ENCODE measurements at places on chromosomes 6 and 20.

GRCh38 chr20:11965602-11966001, 47.9 kb downstream of the BTBD3 start:
- no peak for DNase-seq

DNA sequence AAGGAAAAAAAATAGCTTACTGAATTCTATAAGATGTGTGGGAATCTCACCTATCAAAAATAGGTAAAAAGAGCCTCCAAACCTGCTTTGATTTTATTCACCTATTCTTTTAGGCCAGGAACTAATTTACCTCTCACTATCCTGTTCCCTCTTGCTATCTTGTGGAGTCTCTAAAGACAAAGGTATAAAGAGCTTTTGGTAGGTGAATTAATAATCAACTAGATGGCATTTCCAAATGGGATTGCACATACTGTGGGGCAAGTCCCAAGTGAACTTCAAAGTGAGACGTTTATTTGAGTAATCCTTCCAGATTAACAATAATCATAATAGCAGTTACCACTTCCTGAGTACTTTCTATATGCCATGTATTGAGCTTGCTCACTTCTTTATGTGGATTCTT, 2.8 kb downstream of the FAM8A1 start:
- no peak for DNase-seq

DNA sequence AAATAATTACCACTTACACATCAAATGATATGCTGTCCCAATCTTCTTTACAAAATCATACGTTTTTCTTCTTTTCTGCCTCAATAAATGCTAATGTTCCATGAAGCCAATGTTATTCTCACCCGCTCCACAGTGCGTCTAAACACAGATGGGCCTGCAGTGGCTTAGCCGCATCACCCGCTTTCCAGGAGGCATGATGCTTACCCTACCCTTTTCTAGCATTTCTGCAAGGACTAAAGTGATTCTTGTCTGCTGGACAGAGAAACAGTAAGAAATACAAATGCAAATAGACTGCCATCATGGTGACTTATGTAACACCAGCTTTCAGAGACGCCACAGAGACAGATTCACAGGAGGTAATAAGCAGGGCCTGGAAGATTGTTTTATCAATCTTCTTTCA, 104.4 kb downstream of the RNASET2 start:
- DNase-seq, result no peak

GRCh38 chr6:75285283-75285639, 669 bp upstream of the TMEM30A start:
- no peak for DNase-seq

DNA sequence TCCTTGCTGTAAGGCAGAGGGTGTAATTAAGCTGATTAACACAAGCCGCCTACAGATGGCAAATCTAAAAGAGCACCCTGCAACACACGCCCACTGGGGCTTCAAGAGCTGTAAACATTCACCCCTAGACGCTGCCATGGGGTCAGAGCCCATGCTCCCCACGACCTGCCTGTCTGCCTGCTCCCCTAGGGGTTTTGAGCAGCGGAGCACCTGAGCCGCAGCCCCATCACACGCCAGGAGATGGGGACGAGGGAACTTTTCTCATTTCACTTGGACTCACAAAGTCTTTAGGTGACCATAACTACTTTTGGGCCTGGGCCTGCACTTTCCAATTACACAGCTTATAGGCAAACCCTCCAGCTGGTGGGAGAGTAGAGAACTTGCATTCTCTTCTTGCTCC, 99.0 kb upstream of the SOX4 start:
- DNase-seq, result no peak

DNA sequence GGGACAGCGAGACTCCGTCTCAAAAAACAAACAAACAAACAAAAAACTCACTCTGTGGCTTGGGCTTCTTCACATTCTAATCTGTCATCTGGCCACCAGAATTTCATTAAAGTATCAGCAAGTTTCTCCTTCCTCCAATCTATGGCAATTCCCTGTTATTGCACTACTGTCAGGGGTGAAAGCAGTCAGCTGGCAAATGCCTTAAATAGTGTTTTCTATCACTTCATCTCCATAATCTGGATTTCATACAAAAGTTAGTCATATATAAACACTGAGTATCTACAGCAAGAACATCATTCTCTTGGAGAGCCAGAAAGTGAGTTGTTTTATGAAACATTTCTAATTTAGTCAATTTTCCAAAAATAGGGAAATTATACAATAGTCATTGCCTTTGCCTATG, 56.1 kb downstream of the PHACTR3 start:
- DNase-seq, result no peak

DNA sequence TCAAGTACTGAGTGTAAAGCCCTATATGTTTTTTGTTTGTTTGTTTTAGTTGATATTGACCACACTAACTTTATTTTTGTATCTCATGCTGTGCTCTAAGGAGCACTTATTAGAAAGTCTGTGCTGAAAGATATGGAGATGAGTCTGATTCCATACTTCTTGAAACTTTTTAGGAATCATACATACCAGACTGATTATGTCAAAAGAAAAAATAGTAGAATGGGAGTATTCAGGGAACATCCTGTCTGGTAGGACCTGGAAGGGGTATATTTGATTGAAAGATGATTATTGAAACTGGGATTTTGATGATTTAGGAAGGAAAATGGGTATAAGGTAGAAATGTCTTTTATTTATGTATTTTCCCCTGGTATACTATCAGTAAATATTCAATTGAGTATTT, 111.4 kb downstream of the QKI start:
- no peak for DNase-seq

GRCh38 chr6:158978757-158979156, 21.2 kb downstream of the RSPH3 start:
- no peak for DNase-seq

GRCh38 chr6:106117579-106117978, 31.4 kb downstream of the PRDM1 start:
- DNase-seq, result peak; percentile 80

DNA sequence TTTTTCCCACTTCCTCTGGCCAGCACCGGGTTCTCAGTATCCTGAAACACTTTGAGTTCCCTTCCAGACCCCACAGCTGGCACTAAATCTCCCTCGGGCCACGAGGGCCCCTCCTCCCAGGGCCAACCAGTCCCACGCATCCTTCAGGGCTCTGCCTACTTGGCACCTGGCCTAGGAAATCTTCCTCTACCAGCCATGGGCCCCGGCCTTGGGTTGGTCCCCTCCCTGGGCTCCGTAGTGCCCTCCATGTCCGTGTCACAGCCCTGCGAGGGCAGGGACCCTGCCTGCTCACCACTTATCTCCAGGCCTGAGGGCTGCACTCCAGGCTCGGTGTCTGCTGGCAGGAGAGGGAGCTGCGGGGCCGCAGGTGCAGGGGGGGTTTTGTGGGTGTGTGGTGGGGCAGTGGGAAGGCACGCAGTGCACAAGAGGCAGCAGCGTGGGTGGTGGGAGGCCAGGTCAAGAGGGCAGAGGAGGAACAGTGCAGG, 48.8 kb upstream of the CDH22 start:
- no peak for DNase-seq

All from natural killer cell treated with Interleukin-12 subunit alpha and Interleukin-12 subunit beta and Interleukin-15 and Interleukin-18, amount 100 ng/mL, for 72 hours (primary cell).